ENCODE measurements at places on chromosomes 4 and X.
A peak's percentile ranks its signal among the peaks of the same experiment; 100 is the strongest.

DNA sequence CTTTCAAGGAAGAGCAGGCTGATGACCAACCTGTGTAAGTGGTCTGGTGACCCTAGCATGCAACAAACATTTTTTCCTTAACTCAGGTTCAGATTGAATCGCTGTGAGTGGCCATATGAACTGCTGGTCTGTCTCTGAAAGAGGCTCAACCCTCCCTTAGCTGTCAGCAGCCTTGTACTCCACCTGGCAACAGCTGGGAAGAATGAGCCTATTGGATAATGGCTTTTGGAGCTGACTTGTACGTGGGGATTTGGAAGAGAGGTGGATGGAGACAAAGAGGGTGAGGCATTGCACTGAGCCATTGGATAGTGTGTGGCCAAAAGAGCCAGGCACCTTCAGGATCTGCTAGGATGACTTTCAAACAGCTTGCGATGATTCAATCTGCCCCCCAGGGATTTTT is 35.7 kb upstream of the BMP15 start:
- no peak for DNase-seq

DNA sequence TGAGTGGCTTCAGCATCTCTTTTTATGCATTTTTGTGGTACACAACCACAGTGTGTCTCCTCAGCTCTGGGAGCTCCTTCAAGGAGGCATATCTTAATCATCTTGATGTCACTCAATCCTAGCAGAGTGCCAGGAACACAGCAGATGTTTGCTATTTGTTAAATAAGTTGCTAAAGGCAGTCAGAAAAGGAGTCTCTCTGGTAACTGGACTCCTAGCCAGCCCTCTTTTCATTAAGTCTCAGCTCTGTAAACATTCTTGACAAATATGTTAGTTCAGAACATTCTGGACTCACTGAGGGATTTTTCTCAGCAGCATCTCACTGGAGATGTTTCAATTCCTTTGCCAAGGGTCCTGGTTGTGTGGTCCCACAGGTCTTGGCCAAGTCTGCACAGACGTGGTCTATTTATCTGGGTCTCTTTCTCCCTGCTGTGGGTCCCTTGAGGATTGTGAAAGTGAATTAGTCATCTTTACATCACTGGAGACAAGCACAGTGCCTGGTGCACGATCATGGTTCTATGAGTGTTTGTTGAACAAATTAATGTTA is 20.3 kb upstream of the FAM9C start:
- DNase-seq: peak; percentile 27

DNA sequence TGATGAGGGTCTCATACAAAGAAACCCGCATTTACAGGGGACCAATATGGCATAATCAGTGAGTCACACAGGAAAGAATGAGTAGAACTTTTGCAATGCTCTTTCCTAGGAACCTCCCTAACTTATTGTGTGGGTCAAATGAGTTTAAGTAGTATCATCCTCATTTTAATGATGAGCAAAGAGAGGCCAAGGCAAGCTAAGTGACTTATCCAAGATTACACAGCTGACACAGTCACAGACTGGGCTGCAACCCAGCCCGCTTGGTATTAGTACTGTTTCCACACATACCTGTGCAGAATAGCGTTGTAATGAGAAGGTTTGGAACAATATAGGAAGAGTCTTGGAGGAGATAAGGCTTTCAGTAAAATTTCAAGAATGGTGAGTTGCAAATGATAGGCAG is 91.0 kb upstream of the PPP1R2C start:
- DNase-seq: no peak

DNA sequence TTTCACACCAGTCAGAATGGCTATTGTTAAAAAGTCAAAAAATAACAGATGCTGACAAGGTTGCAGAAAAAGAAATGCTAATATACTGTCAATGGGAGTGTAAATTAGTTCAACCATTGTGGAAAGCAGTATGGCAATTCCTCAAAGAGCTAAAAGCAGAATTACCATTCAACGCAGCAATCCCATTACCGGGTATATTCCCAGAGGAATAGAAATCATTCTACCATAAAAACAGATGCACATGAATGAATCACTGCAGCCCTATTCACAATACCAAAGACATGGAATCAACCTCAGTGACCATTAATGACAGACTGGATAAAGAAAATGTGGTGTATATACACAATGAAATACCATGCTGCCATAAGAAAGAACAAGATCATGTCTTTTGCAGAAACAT is 243.0 kb downstream of the STPG2 start:
- no peak for DNase-seq

DNA sequence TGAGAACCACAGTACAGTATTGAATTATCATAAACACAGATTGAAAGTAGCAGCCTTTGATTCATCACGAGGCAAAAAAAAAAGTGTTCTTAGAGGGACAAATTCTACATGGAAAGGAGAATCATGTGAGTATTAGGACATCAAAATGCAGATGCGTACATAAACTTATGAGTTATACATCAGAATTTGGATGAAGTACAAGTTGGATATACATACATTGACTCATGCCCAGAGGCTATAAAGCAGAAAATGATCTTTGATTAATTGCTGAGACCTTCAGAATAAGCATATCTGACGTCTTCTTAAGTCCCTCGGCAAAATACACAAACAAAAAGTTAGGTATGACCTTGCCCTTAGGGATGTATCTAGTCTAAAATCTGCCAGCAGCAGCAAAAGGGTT is 206.4 kb downstream of the LDB2 start:
- DNase-seq: no peak

DNA sequence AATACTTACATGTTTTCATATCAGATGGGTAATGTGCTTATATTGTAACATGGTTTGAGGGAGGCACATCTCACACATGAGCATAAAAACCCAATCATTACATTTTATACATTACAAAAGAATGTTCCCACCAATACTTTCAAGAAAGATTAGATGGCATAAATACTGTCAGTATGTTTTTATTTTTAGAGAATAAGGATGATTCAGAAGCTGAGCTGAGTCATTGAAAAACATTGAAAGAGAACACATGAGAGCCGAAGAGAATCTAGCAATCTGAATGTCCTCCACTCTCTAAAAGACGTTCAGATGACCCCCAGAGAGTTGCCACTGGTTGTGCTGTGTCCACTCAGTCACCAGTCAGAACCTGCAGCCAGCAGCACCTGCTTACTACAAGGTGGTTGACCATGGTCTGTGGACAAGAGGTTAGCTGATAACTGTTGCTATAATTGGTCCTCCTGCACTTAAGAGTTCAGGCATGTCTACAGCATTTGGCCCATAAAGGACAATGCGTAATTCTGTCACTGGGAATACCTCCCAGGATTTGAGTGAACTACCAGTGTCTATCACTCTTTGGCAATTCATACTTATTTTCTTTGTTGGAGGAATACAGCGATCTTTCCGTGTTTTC is 382.2 kb upstream of the IGFBP7 start:
- DNase-seq: no peak

DNA sequence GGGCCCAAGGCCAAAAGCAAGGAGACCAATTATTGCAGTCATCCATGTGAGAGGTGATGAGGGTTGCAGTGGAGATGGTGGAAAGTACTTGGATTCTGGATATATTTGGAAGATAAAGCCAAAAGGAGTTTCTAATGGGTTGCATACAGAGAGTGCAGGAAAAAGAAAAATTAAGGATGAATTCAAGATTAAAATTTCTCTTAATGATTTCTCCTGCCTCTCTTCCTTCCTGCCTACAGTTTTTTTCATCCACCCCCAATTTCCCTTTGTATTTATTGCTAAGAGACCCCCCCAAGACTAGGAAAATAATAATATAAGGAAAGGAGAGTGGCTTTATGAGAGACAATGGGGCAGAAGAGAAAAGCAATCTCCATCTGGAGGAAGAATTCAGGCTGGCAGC is 8.6 kb upstream of the FGF5 start:
- DNase-seq: no peak

DNA sequence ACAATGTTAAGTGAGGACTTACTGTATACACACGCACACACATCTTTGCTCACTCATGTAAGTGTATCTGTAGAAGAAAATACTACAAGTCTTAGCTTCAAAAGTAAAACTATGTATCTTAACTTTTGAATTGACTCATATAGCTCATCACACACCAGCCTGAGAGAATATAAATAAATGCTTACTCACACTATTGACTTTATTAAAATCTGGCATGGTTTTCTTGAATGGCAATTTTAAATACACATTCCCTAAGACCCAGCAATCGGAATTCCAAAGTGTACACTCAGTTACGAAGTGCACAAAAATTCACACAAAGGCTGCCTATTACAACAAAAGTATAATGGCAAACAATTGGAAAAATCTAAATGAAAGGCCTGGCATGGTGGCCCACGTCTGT is 2.0 kb downstream of the ERCC6L start:
- DNase-seq: no peak

Data from NCI-H69 (cell line).